NCI-H1436 treated with DMSO at 0.1 percent for 48 hours (cell line): ENCODE measurements at places on chromosomes 1 and 21.

DNA sequence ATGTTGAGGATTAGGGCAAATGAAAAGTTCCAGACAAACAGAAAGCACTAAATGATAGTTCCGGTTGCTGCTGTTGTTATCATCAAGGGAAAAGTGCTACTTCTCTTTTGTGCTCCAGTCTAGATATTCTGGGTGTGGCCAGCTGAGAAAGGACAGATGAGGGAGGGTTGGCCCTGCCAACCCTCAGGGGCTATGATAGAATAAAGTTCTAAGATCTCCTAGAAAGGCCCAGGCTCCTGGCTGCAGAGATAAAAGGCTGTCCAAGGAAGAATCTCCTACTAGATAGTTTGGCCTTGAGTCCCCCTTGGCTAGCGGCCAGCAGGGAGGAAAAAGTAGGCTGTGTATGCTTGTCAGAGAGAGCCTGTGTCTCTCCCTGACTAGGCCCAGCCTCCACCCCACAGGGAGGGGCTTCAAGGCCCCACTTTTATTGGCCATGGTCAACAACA, 31.5 kb downstream of the RIMS3 start:
- no peak for DNase-seq

DNA sequence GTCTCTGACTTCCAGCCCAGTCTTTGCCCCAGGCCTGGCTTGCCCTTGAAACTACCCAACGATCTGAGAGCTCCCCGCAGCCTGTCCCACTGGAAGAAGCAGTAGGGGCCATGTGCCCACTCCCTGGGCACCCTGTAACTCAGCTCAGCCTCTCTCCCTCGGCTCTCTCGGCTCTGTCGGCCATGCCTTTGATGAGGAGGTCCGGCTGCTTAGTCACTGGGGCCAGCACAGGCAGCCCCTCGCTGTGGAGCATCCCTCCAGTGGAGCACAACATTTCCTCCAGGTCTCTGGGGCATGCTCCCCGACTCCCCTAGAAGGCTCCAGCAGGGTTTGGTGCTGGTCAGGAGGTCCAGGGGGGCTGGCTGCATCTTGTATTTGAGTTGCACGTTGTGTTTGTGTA, 83.3 kb upstream of the DISP3 start:
- no peak for DNase-seq

DNA sequence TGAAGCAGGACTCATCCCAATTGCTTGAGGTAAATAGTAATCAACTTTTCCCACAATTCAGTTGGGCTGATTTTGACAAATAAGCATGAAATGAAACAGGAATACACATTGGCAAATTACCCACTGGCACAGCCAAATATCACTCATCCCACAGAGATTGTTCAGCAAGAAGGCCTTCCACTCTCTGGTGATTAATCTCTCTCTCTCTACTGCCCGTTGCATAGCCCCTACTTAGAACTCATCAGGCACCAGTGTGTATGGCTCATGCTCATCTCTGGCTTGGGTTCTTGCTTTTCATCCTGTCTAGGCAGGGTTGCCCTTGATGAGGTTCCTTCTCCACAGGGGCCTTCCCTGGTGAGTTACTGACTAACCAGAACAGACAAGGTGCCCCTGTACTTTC, 1.1 kb downstream of the BSDC1 start:
- DNase-seq: no peak

DNA sequence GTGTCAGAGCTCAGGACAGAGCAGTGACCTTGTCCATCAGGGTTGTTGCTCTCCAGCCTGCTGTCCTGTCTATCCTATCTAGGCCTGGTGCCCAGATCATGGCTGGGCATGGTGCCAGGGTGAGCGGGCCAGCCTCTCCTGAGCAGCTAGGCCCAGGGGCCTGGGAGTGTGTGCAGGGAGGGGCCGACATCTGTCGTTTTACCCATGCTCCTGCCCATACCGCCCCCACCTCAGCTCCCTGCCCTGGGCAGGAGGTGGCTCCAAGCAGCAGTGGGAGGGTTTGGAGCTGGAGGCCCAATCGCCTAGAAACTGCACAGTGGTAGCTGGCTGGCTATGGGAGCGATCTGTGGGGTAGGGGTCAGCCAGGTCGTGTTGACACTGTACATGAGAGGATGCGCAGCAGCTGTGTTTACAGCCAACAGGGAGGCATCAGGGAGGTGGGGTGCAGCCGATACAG, 6.5 kb downstream of the INSRR start:
- DNase-seq: no peak

- DNase-seq: no peak
These were observed 146.5 kb downstream of the CHD1L start for GRCh38 chr1:147388969-147389368.

DNA sequence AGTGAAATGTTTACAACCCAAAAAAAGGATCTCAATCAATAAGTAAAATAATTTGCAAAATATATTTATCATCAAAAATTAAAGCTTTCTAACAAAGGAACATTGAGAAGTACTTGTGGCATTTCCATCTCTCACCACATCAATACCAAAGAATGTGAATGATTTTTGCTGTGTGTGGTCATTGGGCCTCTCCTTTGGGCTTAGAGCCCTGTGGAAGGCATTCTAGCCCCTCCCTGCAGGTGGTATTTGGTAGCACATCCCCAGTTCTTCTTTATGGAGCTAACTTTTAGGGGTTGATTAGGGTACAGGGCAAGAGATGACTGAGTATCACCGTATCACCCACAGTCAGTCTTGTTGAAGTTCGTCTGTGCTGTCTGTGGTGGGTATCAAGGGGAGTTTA, 294.1 kb upstream of the SGIP1 start:
- no peak for DNase-seq

- no peak for DNase-seq
These were observed 78.5 kb upstream of the DPYD start for GRCh38 chr1:97999320-97999719.

GRCh38 chr1:240833075-240833474, 221.1 kb upstream of the GREM2 start:
- no peak for DNase-seq

- no peak for DNase-seq
These were observed 4.0 kb downstream of the CCNL2 start for GRCh38 chr1:1395166-1395565.
